LHCN-M2 (cell line): ENCODE measurements at places on chromosomes 4 and X. TPM values are rescaled to one million over a fixed set of nuclear protein-coding genes. Genes with fewer than 3 reads are reported as not detected.

The ARHGAP6 gene
- total RNA-seq: 4.7 and 5.2 TPM in 2 replicates

The HSFX4 gene
- not detected in 2 replicates for total RNA-seq

The GK2 gene
- total RNA-seq: not detected in 2 replicates

The ADGRG4 gene
- total RNA-seq: not detected in 2 replicates

The LINC00632 gene
- 5.8 and 6.3 TPM in 2 replicates for total RNA-seq

The MAGEA11 gene
- total RNA-seq: not detected in 2 replicates

The PDS5A gene
- 57.3 and 63.1 TPM in 2 replicates for total RNA-seq

The SH2D1A gene
- not detected in 2 replicates for total RNA-seq

The PCDH7 gene
- 28.5 and 35.9 TPM in 2 replicates for total RNA-seq

The SPANXN4 gene
- total RNA-seq: not detected in 2 replicates

- DNase-seq: peak; percentile 59
Observed at GRCh38 chr4:87985097-87985886, 9.8 kb downstream of the SPP1 start.

- DNase-seq: no peak
Observed at GRCh38 chr4:55089916-55090315, 35.5 kb downstream of the KDR start.

GRCh38 chrX:153495903-153496589, 1.3 kb downstream of the BGN start:
- DNase-seq: no peak

DNA sequence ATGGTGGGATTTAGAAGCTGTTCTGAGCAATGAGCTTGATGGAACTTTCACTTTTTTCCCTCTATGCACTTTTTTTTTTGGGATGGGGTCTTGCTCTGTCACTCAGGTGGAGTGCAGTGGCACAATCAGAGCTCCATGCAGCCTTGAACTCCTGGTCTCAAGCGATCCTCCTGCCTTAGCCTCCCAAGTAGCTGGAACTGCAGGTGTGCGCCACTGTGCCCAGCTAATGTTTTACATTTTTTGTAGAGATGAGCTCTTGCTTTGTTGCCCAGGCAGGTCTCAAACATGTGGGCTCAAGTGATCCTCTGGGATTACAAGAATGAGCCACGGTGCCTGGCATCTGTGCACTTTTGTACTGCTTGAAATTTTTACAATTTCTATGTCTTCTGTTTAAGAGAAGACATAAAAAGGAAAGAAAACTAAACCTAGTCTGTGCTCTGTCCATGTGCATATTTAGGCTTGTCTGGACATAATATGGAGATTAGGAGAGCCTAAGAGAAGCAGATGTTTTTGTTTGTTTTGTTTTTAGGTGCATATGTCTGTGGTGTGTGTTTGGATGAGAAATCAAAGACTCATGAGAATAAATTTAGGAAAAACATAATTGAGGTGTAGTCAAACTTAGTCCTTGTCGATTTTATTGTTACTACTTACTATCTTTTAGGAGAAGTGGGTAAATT, 16.5 kb downstream of the PDLIM5 start:
- DNase-seq: no peak

- DNase-seq: no peak
Observed at GRCh38 chr4:144901141-144901540, 196.9 kb downstream of the ANAPC10 start.

- DNase-seq: no peak
Observed at GRCh38 chr4:157270552-157270951, 50.0 kb downstream of the GRIA2 start.

GRCh38 chrX:150770623-150771022, 77.4 kb downstream of the MTMR1 start:
- no peak for DNase-seq

GRCh38 chrX:46913667-46914066, 1.4 kb downstream of the JADE3 start:
- DNase-seq: no peak

- DNase-seq: peak; percentile 69
Observed at GRCh38 chr4:174999407-174999806, 81.2 kb downstream of the ADAM29 start.

GRCh38 chrX:32116047-32116446, 1044.2 kb upstream of the FTHL17 start:
- peak; percentile 1 for DNase-seq

DNA sequence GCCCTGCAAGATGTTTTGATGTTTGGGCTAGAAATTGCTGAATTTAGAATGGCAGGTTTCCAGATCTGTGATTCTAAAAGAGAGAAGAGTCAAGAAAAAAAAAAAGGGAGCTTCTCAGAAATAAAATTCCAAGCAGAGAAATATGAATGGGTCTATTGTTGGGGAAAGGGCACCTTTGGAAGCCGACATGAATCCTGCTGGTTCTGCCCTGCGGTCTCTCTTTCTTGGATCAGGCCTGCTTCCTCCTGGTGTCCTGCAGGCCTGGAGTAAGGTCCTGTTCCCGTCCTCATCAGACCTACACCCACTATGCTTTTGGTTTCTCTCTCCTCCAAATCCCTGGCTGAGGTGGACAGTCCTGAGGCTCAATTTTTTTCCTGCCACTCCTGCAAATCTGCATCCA, 109.8 kb upstream of the TRIM2 start:
- DNase-seq: no peak

GRCh38 chrX:10677490-10677889, 57.1 kb upstream of the MID1 start:
- DNase-seq: no peak

DNA sequence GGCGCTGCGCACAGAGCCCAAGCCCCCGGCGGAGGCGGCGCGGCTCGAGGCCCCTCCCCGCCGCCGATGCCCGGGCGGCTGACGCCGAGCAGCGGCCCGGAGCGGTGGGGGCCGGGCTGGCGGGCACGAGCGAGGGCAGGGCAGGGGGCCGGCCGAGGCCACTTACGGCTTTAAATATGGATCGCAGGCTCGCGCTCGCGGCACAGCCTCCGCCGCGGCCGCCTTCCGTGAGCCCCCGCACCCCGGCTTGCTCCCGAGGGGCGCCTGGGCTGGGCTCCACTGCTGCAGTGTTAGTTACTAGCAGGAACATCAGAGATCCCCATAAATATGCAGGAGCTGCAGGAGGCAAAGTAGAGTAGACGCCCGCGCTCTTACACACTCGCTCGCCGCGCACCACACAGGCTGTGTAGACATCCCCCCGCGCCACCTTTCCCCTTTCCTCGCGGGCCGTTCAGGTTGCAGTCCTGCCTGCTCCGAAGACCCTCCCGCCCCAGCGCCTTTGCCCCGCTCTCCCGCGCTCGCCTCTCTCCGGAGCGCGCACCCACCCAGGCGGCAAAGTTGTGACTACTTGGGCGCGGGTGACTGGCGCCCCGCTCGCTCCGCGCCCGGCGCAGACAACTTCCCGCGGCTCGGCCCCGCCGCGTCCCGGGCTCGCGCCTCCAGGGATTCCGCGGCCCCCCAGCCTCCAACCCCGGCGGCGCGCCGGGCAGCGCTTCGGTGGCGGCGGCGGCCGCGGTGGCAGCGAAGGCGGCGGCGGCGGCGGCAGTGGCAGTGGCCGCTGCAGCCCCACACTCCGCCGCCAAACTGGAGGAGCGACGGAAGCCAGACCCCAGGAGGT, 152.0 kb upstream of the SLC4A4 start:
- peak; percentile 43 for DNase-seq

GRCh38 chr4:118035309-118035708, 1.0 kb downstream of the NDST3 start:
- DNase-seq: no peak

GRCh38 chrX:133685822-133686221, 270.5 kb upstream of the GPC4 start:
- DNase-seq: no peak

DNA sequence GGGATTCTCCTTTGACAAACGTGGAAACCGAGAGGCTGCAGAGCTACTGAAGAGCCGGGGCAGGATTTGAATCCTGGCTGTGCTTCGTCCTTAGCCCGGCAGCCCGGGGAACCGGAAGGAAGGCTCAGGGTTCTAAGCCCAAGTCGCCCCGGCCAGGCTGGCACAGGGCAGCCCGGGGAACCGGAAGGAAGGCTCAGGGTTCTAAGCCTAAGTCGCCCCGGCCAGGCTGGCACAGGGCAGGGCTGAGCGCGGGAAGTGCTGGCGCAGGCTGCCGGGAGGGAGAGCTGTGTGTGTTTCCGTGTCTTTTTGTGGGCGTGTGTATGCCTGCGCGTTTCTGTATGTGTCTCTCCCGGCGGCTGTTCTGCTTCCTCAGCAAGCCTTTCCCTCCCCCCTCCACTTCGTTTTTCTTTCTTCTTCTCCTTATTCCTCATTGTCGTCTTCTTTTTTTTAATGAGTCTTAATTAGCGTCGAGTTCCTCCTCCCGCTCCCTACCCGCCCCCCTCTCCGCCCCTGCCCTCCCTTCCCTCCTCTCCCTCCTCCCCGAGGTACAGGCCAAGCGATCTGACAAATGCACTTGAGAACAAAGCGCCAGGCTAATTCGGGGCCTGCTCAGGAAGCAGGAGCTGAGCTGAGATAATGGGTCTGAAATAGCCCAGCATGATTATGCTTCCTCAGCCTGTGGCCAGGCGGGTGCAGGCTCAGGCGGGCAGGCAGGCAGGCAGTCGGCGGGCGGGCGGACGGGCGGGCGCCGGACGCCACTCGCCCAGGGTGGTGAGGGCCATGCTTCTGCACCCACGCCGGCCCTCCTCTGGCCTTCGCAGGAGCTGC, 65.9 kb downstream of the EFNB1 start:
- peak; percentile 3 for DNase-seq

- no peak for DNase-seq
Observed at GRCh38 chr4:94605241-94605805, 152.4 kb upstream of the BMPR1B start.

DNA sequence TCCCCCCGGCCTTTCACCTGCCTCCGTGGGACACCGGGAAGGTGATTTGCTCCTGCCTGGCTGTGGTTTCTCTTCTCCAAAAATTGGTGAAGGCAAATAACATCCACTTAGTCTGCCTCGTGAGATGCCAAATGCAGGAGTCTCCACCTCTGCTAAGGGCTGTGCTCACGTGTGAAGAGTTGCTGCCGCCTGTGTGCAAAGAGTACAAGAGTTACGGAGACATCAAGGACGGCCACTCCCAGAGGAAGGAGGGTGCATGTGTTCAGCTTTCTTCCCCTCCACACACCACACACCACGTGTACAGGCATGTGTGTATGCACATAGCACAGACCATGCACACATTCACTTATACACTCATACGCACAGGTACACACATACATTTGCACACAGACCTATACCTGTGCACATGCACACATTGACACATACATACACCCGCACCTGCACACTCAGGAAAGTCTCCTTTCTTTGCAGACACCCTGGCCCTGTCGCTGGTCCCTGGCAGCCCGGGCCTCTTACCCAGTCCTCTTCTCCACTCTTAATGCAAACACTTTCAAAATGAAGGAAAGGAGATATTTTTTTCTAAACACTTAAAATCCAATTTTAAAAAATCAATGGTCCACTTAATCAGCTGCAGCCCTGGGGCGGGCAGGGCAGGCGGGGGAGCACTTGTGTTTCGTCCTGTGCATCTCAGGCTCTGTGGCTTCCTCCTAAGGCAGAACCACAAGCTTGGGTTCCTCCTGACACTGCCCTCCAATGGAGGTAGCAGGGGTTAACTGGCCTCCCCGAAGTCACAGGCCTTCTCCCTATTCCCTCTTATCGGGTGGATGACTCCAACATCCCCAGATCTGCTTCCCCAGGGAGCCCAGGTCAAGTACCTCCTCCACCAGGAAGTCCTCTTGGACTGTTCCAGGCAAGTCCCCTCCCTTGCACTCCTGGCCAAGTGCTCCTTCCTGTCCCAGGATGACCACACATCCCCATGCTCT, 103.0 kb downstream of the CPZ start:
- DNase-seq: no peak

- DNase-seq: peak; percentile 79
Observed at GRCh38 chr4:48375651-48376304, 34.4 kb downstream of the SLAIN2 start.

DNA sequence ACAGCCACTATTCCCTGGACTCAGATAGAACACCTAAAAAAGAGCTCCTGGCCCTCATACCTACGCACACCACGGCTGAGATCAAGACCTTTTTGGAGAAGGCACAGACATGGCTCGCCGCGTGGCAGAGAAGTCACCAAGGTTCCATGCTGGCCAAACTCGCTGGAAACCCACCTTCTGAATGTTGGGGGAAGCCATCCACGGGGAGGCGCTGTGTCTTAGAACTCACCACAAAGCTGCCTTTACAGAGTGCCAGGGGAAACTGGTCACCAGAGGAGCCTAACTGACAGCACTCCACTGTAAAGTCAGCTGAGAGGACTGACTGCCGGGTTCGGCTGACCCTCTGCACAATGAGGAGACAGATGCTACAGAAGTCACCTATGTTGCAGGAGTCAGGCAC, 97.9 kb downstream of the NEUROG2 start:
- DNase-seq: no peak

DNA sequence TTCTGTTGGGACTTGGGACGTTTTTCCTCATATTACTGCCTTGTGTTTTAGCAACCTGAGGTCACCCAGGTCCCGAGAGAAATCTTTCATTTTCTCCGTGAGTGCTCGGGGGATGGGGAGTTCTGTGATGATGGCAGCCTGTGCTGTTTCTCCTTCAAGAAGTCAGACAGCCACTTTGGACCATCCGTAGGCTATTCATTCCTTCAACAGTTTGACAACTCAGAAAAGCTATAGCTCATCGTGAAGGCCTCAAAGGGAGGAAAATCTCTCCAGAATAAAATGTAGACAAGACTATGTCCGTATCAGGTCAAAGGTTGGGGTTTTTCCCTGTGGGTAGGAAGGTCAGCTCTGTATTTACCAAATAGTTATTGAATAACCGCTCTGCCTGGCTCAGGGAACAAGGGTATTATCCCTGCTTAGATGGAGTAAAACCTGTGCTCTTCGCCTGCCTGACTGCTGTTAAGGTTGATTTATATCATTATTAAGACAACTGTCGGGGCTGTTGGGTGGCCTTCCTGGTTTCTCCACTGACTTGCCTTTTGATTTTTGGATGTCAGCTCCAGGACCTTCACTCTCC, 36.6 kb downstream of the FAM114A1 start:
- no peak for DNase-seq

- DNase-seq: no peak
Observed at GRCh38 chr4:10086506-10087120, 30.0 kb downstream of the WDR1 start.

- no peak for DNase-seq
Observed at GRCh38 chrX:150897421-150898320, 797 bp downstream of the CD99L2 start.

DNA sequence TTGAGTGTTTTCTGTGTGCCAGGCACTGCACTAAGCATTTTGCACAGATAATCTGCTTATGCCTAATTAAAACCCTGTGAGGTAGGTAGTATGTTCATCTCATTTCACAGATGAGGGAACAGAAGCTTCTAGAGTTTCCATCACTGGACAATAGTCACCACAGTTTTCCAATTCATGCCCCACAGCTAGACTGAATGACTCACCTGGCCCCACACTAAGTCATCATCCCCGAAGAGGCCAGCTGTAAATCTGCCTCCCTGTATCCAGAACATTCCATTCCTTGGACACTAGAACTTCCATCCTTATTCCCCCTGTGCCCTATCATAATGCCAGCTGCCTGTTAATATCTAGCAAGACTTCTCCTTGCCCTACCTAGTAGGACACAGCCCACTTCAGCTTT, 40.9 kb upstream of the NYX start:
- peak; percentile 59 for DNase-seq
